Coronary artery (tissue), 2 donors: ENCODE measurements at places on chromosomes 16 and 17.

GRCh38 chr16:24286741-24287405 is 30.7 kb downstream of the CACNG3 start:
- DNase-seq = no peak

DNA sequence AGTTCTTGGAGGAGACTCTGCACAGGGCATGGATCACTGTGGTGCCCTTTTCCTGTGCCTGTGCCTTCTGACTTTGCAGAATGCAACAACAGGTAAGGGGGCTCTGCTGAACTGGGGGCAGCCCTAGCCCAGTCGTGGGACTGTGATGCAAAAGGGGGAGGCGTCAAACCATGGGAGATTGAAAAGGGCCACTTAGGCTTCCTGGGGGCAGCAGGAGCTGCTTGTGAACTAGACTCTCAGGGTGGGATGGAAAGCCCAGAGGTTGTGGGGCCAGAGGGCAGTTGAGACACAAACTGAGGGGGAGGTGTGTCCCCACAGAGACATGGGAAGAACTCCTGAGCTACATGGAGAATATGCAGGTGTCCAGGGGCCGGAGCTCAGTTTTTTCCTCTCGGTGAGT is 19.6 kb downstream of the ADGRG5 start:
- no peak for DNase-seq

DNA sequence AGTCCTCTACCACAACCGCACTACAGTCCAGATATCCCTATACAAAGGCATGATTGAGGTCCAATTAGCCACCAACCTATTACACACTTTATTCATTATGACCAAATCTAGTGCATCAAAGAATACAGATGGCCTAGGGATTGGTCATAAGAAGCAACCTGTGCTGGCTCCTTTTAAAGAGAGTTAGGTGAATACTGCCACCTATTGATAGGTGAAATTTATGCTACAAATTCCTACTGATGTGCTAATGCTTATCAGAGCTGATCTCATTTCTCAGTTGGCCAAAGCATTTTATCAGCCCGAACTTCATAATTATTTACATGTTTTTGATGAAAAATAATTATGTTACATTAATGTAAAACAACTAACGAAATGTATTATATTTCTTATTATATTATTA is 166.3 kb downstream of the ANKFN1 start:
- no peak for DNase-seq

DNA sequence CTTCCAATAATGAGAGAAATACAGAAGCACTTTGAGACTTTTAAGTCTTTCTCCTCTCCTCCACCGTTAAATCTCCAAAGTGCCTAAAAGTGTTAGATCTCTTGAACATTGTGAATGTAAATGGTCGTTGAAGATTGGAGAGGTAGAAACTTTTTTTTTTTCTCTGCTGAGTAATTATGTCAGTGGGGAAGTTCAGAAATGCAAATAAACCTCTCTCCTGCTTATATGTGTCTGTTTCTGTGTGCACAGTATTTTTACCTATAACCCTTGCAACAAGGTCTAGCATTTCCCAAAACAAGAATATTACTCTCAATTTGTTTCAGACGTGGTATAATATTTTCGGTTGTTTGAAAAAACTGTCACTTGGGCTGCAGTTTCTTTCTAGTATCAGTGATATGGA is 833.6 kb upstream of the CDH8 start:
- DNase-seq = no peak

DNA sequence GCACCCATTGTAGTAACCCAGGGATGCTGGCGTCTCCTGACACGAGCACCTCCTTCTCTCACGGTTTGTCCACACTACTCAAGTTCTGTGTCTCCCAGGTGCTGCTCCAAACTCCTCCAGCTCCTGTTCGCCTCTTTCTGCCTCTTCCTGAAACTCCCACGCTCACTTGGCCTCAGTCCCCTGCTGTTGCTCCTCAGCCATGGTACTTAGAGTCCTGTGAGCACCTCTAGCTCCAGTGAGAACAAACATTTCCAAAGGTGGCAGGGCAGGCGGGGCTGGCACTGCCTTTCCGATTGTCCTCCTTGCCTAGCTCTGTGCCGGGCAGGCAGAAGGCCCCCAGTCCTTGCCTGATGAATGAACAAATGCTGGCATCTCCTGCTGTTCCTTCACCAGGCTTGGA is 146.1 kb downstream of the SDK2 start:
- no peak for DNase-seq

DNA sequence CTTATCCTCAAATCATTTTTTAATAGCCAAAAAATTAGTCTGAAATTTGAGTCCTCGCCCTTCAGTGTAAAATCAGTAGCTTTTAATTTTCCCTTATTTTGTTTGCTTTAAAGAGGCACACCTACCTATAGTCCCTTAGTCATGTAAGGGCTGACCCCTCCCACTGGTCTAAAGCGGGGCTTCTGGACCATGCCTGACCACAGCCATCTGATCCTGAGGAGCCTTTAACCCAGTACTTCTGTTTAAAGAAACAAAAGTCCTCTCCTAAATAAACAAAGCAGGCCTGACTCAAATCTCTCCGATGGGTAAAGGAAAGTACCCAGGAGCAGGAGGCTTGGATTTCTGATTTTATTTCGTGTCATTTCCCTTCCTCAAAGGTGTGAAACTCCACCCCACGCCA is 92.0 kb upstream of the CCL2 start:
- DNase-seq = no peak
